ENCODE measurements at places on chromosomes 6 and 20. TPM values are rescaled to one million over a fixed set of nuclear protein-coding genes. Genes with fewer than 3 reads are reported as not detected.

GRCh38 chr6:150435832-150436231, 67.0 kb downstream of the IYD start:
- no peaks in the 10 kb centered on the region for H3K27me3 ChIP-seq
- H3K4me1 ChIP-seq = no peaks in the 10 kb centered on the region
- H3K36me3 ChIP-seq = no peaks in the 10 kb centered on the region
- no peak for DNase-seq
- no peak overlapping the region for H3K27ac ChIP-seq

DNA sequence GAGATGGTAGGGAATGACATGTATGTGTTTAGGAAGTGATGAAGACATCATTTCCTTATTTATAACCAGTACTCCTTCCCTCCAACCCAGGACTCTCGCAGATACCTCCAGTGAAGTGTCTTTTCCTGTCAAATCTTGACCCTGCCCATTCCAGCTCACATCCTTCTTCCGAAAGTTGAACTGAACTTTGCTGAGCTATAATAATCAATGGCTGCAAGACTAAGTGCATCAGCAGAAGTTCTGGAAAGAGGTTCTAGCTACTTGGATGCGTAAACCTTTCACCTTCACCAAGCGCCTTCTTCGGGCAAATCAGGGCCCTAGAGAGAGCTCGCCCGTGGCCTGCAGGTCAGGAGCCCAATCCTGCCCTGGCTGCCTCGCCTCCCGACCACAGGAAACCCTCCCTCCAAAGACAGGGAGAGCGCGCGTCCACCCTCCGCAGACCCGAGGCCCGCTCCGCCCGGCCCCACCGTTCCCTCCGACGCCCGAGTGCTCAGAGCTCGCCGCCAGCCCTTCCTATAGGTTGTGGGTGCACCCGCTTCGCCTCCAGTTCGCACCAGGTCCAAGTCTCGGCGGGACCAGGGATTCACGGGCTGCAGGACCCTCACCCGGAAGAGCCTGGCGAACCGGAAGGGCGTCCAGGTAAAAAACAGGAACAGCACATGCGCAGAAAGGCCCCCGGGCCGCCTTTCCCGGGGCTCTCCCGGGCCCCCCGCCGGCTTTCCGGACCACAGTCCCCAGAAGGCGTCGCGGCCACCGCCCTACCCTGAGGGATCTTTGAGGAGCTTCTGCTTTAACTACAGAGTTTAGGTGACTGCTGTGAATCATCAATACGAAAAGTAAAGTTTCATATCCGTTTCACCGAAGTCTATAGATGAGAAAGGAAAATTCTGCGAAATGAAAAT, at the start of gene ZNF334:
Gene ZNF334 (minus strand): TSS at position 617 of the 902 bp plus-strand sequence. CDS start 1,457 bp downstream, outside the sequence.
- peak within 1 kb of the TSS; percentile 59 for H3K4me3 ChIP-seq
- H3K4me1 ChIP-seq = peaks cover 5% of the 10 kb centered on the region
- H3K36me3 ChIP-seq = no peaks in the 10 kb centered on the region
- DNase-seq = peak; percentile 92
- H3K27ac ChIP-seq = peak within 1 kb of the TSS; percentile 66
- H3K27me3 ChIP-seq = peaks cover 17% of the 10 kb centered on the region

GRCh38 chr6:139748353-139749146, 374.1 kb upstream of the CITED2 start:
- peak; percentile 89 for DNase-seq
- H3K4me1 ChIP-seq = peaks cover 32% of the 10 kb centered on the region
- no peaks in the 10 kb centered on the region for H3K36me3 ChIP-seq

GRCh38 chr20:9838378-9839295, at the start of gene PAK5:
TSS of gene PAK5 (minus strand) at chr20:9839076. CDS start at chr20:9644328, 194,748 bp downstream.
- DNase-seq = peak; percentile 95
- H3K27me3 ChIP-seq = peaks cover 38% of the 10 kb centered on the region
- no peak within 1 kb of the TSS for H3K27ac ChIP-seq
- H3K4me1 ChIP-seq = peaks cover 3% of the 10 kb centered on the region
- peak within 1 kb of the TSS; percentile 49 for H3K4me3 ChIP-seq

DNA sequence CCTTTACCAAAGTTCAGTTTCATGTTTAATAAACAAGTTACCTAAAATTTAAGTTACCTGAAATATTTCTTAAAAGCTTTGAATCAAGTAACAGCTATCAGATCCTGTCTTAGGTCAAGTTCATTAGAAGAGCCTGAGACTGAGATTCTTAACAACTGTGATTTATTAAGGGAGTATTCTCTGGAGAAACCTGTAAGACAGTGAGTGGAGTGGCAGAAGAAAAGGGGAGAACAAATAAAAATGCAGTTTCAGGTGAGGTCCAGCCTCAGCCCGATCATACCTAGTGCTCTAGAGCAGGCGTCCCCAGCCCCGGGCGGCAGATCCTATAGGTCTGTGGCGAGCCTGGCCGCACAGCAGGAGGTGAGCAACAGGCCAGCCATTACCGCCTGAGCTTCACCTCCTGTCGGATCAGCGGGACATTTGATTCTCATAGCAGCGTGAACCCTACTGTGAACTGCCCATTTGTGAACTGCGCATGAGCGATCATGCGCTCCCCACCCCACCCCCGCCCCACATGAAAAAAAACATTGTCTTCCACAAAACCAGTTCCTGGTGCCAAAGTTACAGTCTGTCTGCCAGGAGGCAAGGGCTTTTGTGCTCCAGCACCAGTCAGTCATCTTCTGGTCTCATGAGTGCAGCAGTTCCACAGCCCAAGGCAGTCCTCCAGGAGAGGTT, 59.2 kb upstream of the ADGRB3 start:
- H3K4me3 ChIP-seq = no peak overlapping the region
- DNase-seq = peak; percentile 5
- no peaks in the 10 kb centered on the region for H3K27me3 ChIP-seq
- H3K27ac ChIP-seq = no peak overlapping the region

- no peak overlapping the region for H3K4me3 ChIP-seq
- no peak overlapping the region for H3K27ac ChIP-seq
- peaks cover 4% of the 10 kb centered on the region for H3K27me3 ChIP-seq
- no peak for DNase-seq
- peaks cover 4% of the 10 kb centered on the region for H3K4me1 ChIP-seq
Observed at GRCh38 chr6:52661551-52661950, 9.4 kb upstream of the TMEM14A start.

GRCh38 chr20:2907519-2907918, 34.2 kb downstream of the PTPRA start:
- H3K27ac ChIP-seq = no peak overlapping the region
- DNase-seq = no peak
- H3K36me3 ChIP-seq = no peaks in the 10 kb centered on the region
- no peaks in the 10 kb centered on the region for H3K4me1 ChIP-seq

DNA sequence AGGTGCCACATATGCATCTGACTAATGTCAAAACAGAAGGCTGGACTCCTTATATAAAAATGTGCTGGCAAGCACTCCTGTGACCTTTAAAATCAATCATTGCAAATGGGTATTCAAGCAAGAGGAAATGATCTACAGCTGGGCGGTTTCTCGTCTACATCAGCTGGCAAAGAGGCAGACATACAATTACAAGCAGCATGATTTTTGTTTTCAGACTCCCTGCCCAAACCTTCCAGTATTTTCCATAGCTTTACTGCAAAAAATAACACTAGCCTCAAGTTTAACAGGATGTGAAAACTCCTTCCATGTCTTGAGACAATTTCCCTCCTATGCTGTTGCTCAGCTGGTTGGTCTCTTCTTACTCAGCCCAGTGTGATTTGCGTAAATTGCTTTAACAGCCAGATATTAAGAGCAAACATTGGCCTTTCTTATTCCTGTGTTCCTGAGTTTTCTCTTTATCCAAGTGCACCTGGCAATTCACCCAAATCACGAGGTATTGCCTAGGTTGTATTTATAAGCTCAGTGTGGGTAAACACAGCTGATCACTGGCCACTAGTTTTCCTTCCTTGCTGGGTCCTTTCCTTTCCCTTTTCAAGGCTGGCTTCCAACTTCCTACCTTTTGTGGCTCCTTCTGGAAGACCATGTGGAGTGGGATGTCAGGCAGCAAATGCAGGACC, 130.4 kb downstream of the MOXD1 start:
- H3K36me3 ChIP-seq = no peaks in the 10 kb centered on the region
- no peak for DNase-seq
- no peak overlapping the region for H3K4me3 ChIP-seq

- no peak for DNase-seq
- no peaks in the 10 kb centered on the region for H3K36me3 ChIP-seq
- H3K27me3 ChIP-seq = peaks cover 16% of the 10 kb centered on the region
- no peaks in the 10 kb centered on the region for H3K4me1 ChIP-seq
Observed at GRCh38 chr6:38476888-38477287, 162.8 kb downstream of the BTBD9 start.

GRCh38 chr20:46501337-46501942, 11.9 kb downstream of the ZNF334 start:
- H3K27me3 ChIP-seq = no peaks in the 10 kb centered on the region
- peaks cover 15% of the 10 kb centered on the region for H3K36me3 ChIP-seq
- H3K27ac ChIP-seq = no peak overlapping the region
- H3K4me3 ChIP-seq = no peak overlapping the region

- DNase-seq = no peak
- no peak overlapping the region for H3K4me3 ChIP-seq
- peaks cover 57% of the 10 kb centered on the region for H3K4me1 ChIP-seq
- H3K27me3 ChIP-seq = no peaks in the 10 kb centered on the region
- H3K36me3 ChIP-seq = no peaks in the 10 kb centered on the region
Observed at GRCh38 chr6:109296971-109297372, 85.3 kb downstream of the CD164 start.

DNA sequence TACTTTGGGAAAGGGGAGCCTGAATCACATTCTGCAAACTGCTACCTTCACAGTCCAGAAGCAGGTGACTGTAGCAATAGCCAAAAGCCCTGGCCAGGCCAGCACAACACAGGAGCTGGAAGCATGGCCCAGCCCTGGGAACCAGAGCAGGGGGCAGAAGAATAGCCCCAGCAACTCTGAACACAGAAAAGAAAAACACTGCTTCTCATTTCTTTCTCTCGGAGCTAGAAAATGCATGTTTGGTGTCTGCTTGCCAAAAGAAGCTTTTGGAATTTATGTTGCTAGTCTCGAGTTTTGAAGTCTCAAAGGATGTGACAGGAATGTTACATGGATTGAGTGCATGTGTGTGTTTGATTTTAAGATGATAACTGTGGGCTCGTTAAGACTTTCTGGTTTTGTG, 79.8 kb upstream of the SCAF8 start:
- no peak overlapping the region for H3K27ac ChIP-seq
- DNase-seq = peak; percentile 32
- no peaks in the 10 kb centered on the region for H3K4me1 ChIP-seq

GRCh38 chr6:154805288-154805911, 72.2 kb downstream of the SCAF8 start:
- H3K4me3 ChIP-seq = no peak overlapping the region
- H3K4me1 ChIP-seq = no peaks in the 10 kb centered on the region
- peak; percentile 71 for DNase-seq

- H3K27me3 ChIP-seq = no peaks in the 10 kb centered on the region
- no peak for DNase-seq
- no peak overlapping the region for H3K27ac ChIP-seq
- no peaks in the 10 kb centered on the region for H3K36me3 ChIP-seq
Observed at GRCh38 chr20:61719691-61720347, 345.9 kb downstream of the TAF4 start.

- no peaks in the 10 kb centered on the region for H3K36me3 ChIP-seq
- peak; percentile 74 for DNase-seq
- H3K27ac ChIP-seq = no peak overlapping the region
- peaks cover 28% of the 10 kb centered on the region for H3K27me3 ChIP-seq
Observed at GRCh38 chr6:38997128-38997761, 51.3 kb upstream of the GLP1R start.

DNA sequence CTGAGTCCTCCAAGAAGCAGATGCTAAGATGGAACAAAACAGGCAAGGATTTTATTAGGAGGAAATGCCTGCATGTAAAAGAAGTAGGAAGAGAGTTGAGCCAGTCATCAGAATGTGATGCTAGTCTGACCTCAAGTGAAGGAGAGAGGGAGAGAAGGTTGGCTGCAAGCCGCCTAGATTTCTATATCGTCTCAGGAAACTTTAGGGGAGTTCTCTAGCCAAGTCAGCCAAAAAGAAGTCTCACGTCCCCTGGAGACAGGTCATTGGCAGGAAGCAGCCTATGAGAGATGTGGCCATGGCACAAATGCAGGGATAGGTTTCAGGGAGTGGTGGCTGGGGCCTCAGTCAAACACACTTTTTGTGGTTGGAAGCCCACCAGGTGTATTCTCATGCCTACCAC, 378.0 kb downstream of the CD109 start:
- H3K27ac ChIP-seq = no peak overlapping the region
- no peak overlapping the region for H3K4me3 ChIP-seq
- no peaks in the 10 kb centered on the region for H3K27me3 ChIP-seq
- no peak for DNase-seq

PPP1R3D gene
- total RNA-seq = 10.4 TPM
